Esophagus squamous epithelium (tissue), 5 donors: ENCODE measurements at places on chromosomes 2 and 18. TPM values are rescaled to one million over a fixed set of nuclear protein-coding genes. Genes with fewer than 3 reads are reported as not detected.

DNA sequence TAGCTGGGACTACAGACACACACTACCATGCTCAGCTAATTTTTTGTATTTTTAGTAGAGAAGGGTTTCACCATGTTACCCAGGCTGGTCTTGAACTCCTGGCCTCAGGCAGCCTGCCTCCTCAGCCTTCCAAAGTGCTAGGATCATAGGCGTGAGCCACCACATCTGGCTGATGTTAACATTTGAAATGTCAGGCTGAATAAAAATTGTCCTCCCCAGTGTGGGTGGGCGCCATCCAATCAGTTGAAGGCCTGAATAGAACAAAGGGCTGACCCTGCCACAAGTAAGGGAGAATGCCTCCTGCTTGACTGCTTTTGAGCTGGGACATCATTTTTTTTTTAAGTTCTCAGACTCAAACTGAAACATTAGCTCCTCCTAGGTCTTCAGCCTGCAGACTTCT, 21.0 kb upstream of the RHOB start:
- no peak overlapping the region for H3K27ac ChIP-seq
- no peaks in the 10 kb centered on the region for H3K36me3 ChIP-seq
- H3K4me1 ChIP-seq = peaks cover 48% of the 10 kb centered on the region
- H3K27me3 ChIP-seq = no peaks in the 10 kb centered on the region

DNA sequence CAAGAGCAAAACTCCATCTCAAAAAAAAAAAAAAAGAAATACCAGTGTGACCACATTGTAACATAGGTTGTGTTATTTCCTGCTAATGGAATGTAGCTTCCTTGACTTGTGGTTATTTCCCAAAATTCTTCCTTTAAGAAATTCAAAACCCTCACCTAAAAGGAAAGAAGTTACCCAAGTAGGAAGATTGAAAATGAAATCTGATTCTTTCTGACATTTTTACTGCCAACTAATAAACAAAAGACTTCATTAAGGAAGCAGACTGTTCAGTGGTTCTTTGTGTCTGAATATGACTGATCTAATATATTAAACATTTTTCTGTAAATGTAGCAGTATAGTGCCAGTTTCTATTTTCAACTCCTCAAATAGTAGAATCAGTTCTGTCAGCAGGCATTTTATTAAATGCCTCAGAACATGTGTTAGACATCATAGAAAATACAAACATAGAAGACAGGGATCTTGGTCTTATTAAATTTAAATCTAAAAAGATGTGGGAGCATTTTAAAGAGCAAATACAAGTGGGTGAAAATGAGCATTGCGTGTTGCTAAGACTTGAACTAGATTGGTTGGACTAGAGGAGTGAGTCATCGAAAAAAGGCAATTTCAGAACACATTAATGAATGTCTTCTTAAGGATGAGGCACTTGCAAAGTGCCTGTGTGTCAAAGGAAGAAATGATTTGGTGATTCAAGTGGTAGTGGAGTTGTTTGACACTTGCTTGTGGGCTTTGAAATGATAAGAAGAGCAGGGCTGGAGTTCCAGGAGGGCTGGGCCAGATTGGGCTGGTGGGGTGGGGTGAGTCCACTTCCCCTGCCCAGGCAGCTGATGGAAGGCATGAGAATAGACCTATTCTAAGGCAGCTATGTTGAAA, 53.4 kb downstream of the PKP4 start:
- no peaks in the 10 kb centered on the region for H3K27me3 ChIP-seq
- DNase-seq = no peak
- peaks cover 11% of the 10 kb centered on the region for H3K4me1 ChIP-seq
- H3K4me3 ChIP-seq = no peak overlapping the region
- no peak overlapping the region for H3K27ac ChIP-seq

DNA sequence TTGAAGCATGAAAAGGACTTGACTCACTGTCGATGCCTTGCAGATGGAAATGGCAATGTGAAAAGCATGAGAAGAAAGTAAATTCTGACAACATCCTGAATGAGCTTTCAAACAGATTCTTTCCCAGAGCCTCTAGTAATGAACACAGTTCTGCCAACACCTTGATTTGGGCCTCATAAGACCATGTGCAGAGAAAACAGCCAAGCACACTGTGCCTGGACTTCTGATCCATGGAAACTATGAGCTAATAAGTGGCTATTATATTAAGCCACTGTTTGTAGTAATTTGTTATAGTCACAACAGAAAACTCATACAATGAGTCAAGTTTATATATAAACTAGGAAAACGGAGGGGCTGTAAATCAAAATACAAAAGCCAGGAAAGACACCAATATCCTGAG, 477.3 kb downstream of the MBD2 start:
- no peaks in the 10 kb centered on the region for H3K36me3 ChIP-seq
- H3K4me3 ChIP-seq = no peak overlapping the region
- no peaks in the 10 kb centered on the region for H3K4me1 ChIP-seq
- DNase-seq = no peak
- no peaks in the 10 kb centered on the region for H3K27me3 ChIP-seq

The ACKR3 gene
- total RNA-seq = 25.8 TPM
